BJ (cell line): ENCODE measurements at places on chromosomes 5 and 9.

GRCh38 chr5:178420354-178420781 lies 169.8 kb downstream of the COL23A1 start:
- no peak for DNase-seq

- no peak for DNase-seq
These were observed 90.7 kb downstream of the PTCH1 start for GRCh38 chr9:95425910-95426551.

DNA sequence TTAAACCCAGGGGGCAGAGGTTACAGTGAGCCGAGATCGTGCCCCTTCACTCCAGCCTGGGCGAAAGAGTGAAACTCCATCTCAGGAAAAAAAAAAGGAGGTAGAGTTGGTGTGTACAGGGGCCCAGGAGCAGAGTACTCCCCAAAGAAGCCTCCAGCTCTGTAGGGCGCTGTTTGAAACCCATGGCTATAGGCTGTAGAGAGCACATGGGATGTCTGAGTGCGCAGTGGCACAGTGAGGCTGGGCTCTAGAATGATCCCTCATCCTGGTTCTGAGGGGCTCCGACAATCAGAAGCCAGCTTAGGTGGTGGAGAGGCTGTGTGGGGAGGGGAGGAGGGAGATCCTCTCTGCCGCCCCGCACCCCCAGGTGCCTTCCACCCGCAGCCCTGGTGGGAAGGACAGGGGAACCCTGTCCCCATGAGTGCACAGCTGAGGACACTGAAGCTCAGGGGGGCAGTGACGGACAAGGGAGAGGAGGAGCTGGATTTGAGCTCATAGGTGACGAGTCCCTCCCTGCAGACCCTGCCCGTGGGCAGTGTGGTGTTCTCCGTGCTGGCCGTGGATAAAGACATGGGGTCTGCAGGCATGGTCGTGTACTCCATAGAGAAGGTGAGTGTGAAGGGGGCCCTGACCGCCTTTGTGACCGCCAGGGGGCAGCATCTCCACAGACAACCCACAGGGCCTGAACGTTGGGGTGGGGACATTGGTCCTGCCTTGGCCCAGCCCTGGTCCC lies 24.6 kb downstream of the CDHR2 start:
- no peak for DNase-seq

GRCh38 chr9:36382484-36382883 lies 17.6 kb downstream of the RNF38 start:
- no peak for DNase-seq
